NCI-H82 (cell line): ENCODE measurements at places on chromosomes 6 and 20.

GRCh38 chr6:23989885-23990533, 136.0 kb upstream of the NRSN1 start:
- DNase-seq, result no peak

- no peak for DNase-seq
These were observed 512.9 kb downstream of the UTRN start for GRCh38 chr6:144797881-144798589.

DNA sequence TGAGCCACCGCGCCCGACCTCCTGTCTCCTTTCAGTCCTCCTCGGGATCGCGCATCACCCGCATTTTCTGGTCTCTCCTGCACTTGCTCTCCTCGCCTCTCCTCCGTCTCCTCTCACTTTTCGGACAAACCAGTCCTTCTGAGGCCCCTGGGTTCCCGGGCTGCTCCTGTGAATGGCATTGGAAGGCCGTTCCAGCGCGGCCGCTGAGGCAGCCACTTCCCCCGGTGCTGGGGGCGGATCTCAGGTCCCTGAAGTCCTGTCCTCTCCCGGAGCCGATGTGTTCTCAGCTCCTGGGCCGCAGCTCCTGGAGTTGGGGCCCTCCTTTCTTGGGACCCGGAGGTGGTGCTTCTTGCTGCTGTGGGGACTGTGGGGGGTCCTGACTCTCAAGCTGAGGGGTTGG, 803 bp downstream of the MICB start:
- no peak for DNase-seq

- no peak for DNase-seq
These were observed 636.1 kb downstream of the KIF16B start for GRCh38 chr20:15937179-15937578.

DNA sequence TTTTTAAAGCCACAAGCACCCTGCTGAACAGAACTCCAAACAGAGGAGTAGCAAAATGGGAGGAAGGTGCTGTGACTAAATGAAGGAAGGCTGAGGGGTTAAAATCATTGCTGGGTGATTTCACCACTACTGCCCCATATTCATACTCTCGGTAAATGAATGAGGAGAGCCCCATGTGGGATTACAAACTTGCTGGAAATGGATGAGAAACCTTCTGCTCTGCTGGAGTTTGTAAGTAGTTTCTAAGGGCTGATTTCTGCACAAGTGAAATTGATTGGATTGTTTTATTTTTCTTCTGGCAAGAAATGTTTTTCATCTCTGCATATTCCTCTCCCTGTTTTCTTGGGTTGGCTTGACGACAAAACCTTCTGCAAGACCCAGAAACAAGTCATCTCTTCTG, 533.5 kb upstream of the MMS22L start:
- no peak for DNase-seq

- DNase-seq, result peak; percentile 42
These were observed 206.1 kb upstream of the SASH1 start for GRCh38 chr6:148136586-148136985.

- DNase-seq, result no peak
These were observed 99.5 kb upstream of the BHLHE23 start for GRCh38 chr20:63106108-63106764.

DNA sequence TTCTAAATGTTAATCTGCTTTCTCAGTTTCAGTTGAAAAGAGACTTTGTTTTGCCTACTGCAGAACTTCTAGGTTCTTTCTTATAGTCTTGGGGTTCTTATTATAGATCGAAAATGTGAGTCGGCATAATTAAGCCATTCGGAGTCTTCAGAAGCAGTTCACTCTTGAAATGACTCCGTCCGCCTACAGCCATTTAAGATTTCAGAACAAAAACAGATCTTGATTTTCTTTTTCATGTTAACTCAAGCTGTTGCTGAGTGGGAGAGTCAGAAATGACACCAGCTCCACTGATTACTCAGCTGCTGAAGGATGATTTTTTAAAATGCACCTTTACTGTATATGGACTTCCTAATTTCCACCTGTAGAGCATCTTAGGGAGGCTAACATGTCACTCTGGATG, 15.9 kb downstream of the PRDM1 start:
- no peak for DNase-seq

- no peak for DNase-seq
These were observed 3.0 kb downstream of the GLP1R start for GRCh38 chr6:39051399-39052122.

- DNase-seq, result no peak
These were observed 86.7 kb downstream of the CDC5L start for GRCh38 chr6:44474190-44474631.

DNA sequence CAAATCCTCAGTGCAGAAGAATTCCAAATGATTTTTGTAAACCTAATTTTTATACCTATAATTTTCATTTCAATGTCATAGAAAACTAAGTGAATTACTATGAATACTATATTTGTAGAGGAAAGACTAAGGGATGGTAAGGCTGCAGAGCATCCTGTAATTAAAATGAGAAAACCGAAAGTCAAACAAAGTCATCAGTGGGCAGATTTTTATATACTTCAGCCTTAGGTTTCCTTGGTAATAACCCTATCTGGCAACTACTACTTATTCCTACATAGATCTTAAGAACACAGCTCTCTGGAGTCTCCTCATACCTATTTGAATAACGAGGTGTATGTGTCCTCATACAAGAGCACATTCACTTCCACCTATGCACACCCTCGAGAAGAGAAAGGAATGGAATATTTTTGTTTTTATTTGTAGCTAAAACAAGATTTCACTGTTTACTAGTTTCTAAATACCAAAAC, 117.9 kb upstream of the SGK1 start:
- no peak for DNase-seq

- no peak for DNase-seq
These were observed 125.6 kb downstream of the MAFB start for GRCh38 chr20:40563296-40563950.

GRCh38 chr20:3307078-3307477, 68.1 kb upstream of the SLC4A11 start:
- DNase-seq, result no peak

DNA sequence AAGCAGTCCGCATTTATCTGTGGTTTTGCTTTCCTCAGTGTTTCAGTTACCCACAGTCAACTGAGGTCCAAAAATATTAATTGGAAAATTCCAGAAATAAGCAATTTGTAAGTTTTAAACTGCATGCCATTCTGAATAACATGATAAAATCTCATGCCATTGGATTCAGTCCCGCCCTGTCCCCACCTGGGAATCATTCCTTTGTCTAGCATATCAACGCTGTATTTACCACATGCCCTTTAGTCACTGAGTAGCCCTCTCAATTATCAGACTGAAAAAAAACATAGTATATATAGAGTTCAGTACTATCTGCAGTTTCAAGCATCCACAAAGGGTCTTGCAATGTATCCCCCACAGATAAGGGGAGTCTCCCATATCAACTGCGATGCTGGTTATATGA, 17.1 kb downstream of the RANBP9 start:
- DNase-seq, result no peak

DNA sequence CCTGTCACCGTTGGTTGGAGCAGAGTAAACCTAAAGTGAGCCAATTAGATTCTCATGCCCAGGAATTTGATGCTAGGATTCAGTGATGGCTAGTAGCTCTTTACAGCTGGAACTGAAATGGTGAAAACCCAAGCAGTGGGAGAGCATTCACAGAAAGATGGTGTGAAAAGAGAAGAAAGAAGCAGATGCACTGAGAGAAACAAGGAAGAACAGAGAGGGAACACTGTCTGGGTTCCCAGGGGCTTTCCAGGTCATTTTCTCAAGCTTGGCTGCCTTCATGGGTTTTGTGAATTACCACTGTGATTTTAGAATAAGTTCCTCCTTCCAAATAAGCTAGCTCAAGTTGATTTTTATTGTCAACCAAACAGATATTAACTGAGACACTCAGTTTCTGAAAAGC, 104.1 kb upstream of the AKIRIN2 start:
- no peak for DNase-seq

- DNase-seq, result no peak
These were observed 263.8 kb downstream of the BTBD9 start for GRCh38 chr6:38375937-38376336.

GRCh38 chr20:35981969-35982368, 13.6 kb downstream of the CNBD2 start:
- no peak for DNase-seq

DNA sequence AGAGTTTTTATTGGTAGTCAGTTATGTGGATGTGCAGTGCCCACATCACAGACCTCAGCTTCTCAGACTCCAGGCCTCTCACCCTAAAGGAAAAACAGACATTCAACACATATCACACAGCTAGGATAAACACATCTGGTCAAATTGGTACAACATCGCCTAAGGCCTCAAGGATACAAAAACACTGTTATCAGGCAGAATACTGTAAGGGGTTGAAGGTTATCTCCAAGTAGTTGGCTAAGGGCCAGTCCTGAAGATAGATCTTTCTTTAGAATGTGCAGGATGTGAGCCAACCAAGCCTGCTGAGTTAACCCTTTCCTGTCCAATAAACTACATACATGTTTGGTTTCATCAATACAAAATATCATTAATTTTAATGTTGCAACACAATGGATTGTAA, 308.4 kb upstream of the GJE1 start:
- DNase-seq, result no peak

DNA sequence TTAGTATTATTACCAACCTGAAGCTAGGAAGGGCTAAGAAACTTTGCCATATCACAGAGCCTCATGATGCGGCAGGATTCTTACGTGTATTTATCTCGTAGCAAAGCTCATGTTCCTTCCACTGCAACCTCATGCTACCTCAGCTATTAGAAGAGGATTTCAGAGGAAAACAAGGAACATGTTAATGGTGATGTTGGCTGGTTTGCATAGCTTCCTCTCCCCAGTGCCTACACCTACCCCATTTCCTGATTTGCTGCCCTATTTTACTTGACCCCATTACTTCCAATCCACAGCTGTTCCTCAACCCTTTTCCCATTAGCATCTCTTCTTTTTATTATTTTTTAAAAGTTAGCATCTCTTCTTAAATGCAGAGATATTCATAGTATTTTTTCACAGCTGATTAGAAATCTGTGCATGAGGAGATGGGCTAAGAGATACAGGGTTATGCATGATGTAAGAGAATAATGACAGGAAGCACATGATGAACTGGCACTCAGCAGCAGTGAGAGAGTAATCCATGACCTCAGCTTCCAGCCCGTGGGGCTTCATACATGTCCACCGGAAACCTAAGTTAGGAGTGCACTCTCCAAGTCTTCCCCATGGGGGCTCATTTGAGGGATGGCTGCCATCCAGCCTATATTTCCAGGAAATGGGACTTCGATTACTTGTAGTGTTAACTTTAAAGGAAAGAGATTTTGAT, 106.1 kb upstream of the ASF1A start:
- DNase-seq, result no peak

DNA sequence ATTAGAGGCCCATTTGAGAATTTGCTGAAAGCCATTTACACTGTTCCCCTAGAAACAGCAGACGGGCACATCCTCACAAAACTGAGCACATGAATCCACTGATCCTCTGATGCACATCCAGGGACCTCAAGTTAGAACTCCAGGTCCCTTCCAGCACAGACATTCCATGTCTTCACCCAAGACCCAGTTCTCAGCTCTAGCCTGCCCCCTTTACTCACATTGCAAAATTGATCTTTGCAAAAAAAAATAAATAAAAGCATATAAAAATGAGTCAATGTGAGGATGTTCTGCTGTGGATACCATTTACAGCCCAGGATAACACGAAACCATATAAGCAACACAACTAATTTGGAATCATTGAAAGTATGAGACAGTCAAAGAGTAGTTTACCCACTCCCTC, 458.2 kb upstream of the JARID2 start:
- peak; percentile 31 for DNase-seq
